Thyroid gland (tissue), 4 donors: ENCODE measurements at places on chromosomes 3 and 15. TPM values are rescaled to one million over a fixed set of nuclear protein-coding genes. Genes with fewer than 3 reads are reported as not detected.

C3orf33 gene
- 8.9 TPM for total RNA-seq

- no peaks in the 10 kb centered on the region for H3K36me3 ChIP-seq
- no peak overlapping the region for H3K27ac ChIP-seq
- no peaks in the 10 kb centered on the region for H3K27me3 ChIP-seq
- peaks cover 6% of the 10 kb centered on the region for H3K4me1 ChIP-seq
- DNase-seq, result peak; percentile 57
Observed at GRCh38 chr3:121431726-121432517, 113.9 kb downstream of the POLQ start.

DNA sequence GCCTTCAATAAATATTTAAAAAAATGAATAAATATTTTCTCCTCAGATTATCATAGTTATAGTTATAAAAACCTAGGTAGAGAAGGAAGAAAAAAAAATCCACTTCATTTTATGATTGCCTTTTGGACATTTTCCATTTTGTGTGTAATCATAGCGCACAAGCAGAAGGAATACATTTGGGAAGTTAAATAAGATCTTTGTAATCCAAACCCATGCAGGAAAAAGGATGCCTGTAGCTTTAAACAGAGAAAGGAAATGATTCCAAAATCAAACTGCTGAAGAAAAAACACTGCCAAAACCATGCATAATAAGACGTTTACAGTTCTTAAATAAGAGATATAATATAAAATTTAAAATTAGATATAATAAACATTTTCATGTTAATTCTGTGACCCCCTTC lies 7.4 kb upstream of the CCDC54 start:
- no peak for DNase-seq
- H3K27ac ChIP-seq, result no peak overlapping the region
- H3K4me3 ChIP-seq, result no peak overlapping the region
- no peaks in the 10 kb centered on the region for H3K4me1 ChIP-seq

GRCh38 chr3:168001244-168001643 lies 94.5 kb downstream of the GOLIM4 start:
- no peaks in the 10 kb centered on the region for H3K36me3 ChIP-seq
- no peaks in the 10 kb centered on the region for H3K4me1 ChIP-seq
- DNase-seq, result no peak
- no peak overlapping the region for H3K27ac ChIP-seq

DNA sequence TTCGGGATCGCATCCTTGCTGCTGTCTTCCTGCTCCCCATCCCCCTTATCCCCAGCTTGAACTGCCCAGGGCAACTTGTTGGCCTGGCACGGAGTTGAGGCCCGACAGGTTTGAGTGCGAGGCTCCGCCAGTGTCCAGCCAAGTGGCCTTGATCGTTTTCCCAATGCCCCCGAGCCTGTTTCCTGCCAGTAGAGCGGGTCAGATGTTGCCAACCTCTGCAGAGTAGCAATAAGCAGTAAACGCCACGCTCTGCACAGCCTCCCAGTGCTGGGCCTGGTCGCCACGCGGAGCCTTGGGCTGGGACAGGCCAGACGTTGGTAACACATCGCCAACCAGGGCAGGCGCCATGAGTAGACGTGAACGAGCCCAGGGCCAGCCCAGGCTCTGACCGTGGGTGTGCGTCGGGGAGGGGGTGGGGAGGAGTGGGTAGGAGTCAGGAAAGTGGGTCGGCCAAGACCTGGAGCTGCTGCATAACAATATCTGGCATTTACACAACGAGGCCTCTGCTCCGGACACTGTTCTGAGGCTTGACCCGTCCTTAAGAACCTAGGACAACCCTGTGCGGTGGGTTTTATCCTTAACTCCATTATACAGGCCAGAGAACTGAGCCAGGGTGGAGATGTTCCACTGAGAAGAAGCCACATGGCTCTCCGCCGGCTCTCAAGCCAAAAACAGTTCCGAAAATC lies 444 bp upstream of the ABHD14A start:
- peak overlapping the region; percentile 86 for H3K27ac ChIP-seq
- peak overlapping the region; percentile 6 for H3K4me3 ChIP-seq
- no peaks in the 10 kb centered on the region for H3K27me3 ChIP-seq
- peak; percentile 49 for DNase-seq
- H3K4me1 ChIP-seq, result peaks cover 16% of the 10 kb centered on the region

DNA sequence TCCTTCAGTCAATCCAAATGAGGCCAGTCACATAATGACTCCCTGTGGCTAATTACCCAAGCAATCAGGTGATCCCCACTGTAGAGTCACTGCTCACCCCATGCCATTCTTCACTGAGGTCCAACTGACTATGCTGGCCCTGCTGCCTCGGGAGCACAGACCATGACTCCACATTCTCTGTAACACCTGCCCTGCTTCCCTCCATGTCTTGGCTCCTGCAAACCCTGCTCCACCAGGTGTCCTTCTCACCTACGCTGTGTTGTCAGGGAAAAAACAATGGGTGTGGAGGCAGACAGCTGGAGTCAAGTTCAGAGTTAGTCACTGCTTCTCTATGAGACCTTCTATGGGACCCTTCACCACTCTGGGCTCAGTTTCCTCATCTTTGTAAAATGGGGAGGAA lies 6.1 kb upstream of the SFMBT1 start:
- no peak overlapping the region for H3K4me3 ChIP-seq
- no peak overlapping the region for H3K27ac ChIP-seq
- H3K36me3 ChIP-seq, result no peaks in the 10 kb centered on the region
- no peaks in the 10 kb centered on the region for H3K4me1 ChIP-seq
- H3K27me3 ChIP-seq, result no peaks in the 10 kb centered on the region
- DNase-seq, result no peak

GRCh38 chr3:50112462-50112861 lies 23.7 kb downstream of the RBM5 start:
- H3K27me3 ChIP-seq, result no peaks in the 10 kb centered on the region
- H3K27ac ChIP-seq, result no peak overlapping the region
- H3K36me3 ChIP-seq, result peaks cover 96% of the 10 kb centered on the region
- no peak overlapping the region for H3K4me3 ChIP-seq
- DNase-seq, result no peak
- H3K4me1 ChIP-seq, result no peaks in the 10 kb centered on the region

DNA sequence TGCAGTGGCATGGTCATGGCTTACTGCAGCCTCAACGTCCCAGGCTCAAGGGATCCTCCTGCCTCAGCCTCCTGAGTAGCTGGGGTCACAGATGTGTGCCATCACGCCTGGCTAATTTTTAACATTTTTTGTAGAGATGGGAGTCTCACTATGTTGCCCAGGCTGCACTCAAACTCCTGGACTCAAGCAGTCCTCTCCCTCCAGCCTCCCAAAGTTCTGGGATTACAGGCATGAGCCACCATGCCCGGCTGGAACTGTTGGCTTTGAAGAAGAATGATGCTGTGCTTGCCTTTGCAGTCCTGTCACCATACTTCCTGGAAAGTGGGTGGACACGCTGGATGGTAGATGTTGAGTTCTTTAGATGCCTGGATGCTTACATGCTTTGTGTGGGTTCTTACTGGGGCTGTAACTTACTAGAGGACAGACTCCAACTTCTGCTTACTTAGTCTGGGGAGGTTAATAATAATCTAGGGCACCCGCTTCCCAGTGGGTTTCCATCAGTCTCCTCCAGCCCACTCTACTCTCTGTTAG lies 36.7 kb downstream of the IGF1R start:
- no peaks in the 10 kb centered on the region for H3K36me3 ChIP-seq
- H3K4me3 ChIP-seq, result no peak overlapping the region
- no peak overlapping the region for H3K27ac ChIP-seq
- H3K4me1 ChIP-seq, result peaks cover 53% of the 10 kb centered on the region

GRCh38 chr15:98899272-98900021 lies 108.1 kb downstream of the PGPEP1L start:
- H3K4me1 ChIP-seq, result peaks cover 13% of the 10 kb centered on the region
- H3K4me3 ChIP-seq, result no peak overlapping the region
- DNase-seq, result no peak
- H3K27me3 ChIP-seq, result no peaks in the 10 kb centered on the region
- H3K36me3 ChIP-seq, result no peaks in the 10 kb centered on the region

REC114 gene
- total RNA-seq, result not detected

GRCh38 chr3:181917027-181917426 lies 205.3 kb downstream of the SOX2 start:
- H3K36me3 ChIP-seq, result no peaks in the 10 kb centered on the region
- no peak overlapping the region for H3K4me3 ChIP-seq
- H3K27me3 ChIP-seq, result no peaks in the 10 kb centered on the region
- no peaks in the 10 kb centered on the region for H3K4me1 ChIP-seq

GRAMD1C gene
- 5.8 TPM for total RNA-seq
